ENCODE measurements at places on chromosomes 2 and 18.
A peak's percentile ranks its signal among the peaks of the same experiment; 100 is the strongest.

DNA sequence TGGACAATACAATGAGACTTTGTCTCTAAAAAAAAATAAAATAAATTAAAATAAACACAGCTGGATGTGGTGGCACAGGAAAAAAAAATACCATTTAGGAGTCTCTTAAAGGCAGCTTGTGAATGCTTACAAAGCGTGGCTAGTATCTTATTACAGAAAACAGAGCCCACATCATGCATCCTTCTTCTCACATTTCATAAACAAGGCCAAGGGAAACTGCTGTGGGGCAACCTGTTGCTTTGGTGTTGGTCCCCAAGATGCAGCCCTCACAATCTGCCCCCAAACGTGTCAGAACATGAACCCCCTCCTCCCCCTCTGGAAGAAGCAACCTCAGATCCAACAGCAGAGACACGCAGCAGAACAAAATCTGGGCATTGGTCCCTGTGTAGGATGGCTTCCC lies 2.6 kb downstream of the SLC14A1 start:
- no peak for DNase-seq

GRCh38 chr2:179726461-179727180 lies 134.8 kb downstream of the ZNF385B start:
- DNase-seq = no peak

DNA sequence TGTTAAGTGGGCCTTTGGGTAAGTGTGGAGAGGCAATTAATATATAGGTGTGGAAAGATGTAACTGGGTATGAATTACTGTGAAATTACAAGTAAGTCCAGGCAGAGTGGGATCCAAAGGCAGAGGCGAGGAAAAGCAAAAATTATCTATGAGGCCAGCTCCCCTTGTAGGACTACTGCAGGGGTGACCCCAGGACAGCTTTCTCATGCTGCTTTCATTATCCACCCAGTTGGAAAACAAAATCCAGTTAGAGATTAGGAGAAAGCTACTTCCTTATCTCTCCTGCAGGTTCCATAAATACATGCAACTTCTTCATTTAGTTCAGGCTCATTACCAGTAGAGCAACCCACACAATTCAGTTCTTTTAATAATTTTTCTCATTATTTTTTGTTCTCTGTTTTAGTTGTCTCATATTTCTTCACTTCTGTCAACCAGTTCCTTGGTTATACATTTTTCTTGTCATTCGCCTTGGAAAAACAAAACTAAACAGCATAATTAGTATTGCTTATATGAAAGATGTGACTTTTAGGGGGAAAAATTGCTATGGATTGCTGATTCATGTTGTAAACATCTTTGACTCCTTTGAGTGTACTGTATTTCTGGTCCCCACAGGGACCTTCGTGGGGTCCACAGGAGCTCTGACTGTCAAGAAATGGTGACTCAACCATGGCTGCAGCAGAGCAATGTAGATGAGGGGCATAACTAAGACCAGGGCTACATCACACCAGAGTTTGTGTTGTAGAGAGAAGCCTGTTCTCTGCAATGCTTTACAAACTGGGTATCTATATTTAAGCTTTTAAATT lies 110.4 kb upstream of the PARD3B start:
- DNase-seq = no peak

GRCh38 chr2:143823296-143823695 lies 694.1 kb downstream of the ARHGAP15 start:
- DNase-seq = no peak

- no peak for DNase-seq
Measured at GRCh38 chr18:14908541-14908940, 160.6 kb downstream of the ANKRD30B start.

DNA sequence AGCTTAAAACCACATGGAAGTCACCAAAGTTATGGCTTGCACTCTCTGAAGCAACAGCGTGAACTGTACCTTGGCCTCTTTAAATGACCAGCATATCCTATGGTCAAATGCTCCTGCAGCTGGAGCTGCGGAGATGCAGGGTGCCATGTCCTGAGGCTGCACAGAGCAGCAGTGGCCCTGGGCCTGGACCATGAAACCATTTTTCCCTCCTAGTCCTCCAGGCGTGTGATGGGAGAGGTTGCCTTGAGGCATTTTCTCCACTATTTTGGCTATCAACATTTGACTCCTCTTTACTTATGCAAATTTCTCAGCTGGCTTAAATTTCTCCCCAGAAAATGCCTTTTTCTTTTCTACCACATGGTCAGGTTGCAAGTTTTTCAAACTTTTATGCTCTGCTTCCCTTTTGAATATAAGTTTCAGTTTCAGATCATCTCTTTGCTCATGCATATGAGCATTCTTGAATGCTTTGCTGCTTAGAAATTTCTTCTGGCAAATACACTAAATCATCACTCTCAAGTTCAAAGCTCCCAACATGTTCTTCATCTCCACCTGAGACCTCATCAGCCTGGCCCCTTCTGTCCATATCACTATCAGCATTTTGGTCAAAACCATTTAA lies 82.9 kb upstream of the TMEFF2 start:
- no peak for DNase-seq

DNA sequence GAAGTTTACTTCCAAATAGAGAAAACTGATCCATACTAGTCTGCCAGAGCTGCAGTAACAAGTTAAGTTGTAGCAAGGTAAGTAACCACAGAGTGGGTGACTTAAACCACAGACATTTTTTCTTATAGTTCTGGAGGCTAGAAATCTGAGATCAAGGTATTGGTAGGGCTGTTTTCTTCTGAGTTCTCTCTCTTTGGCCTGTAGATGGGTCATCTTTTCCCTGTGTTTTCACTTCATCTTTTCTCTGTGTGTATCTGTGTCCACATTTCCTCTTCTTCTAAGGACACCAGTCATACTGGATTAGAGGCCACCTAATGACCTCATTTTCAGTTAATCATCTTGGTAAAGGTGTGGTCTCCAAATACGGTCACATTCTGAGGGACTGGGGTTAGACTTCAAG lies 142.9 kb upstream of the MEX3C start:
- DNase-seq = no peak

GRCh38 chr2:220628252-220628651 lies 943.9 kb downstream of the EPHA4 start:
- DNase-seq = no peak

DNA sequence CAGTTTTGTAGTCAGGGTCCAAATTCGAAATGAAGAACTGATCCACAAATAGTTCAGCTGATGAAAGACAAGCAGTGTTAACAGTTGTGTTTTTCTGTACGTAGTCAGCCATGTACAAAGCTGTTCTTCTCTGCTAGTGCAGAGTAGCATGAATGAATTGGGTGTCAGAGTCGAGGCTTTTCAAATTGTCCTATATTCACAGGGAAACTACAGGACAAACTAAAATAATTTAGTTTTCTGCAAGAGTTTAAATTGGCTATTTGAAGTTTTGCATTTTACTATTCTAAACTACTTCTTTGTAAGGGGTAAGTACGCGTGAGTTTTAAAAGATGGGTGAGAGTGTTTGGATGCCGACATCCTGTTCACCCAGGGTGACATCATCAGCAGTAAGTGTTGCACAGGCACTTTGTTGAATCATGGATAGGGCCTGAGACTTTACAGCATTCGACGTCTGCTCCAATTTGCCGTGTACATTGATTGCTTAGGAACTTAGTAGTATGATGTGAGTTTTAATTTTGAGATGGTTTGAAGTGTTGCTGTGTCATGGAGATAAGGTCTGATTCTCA lies 147.2 kb upstream of the NFATC1 start:
- DNase-seq = no peak

- DNase-seq = no peak
Measured at GRCh38 chr2:233450864-233451575, 96.7 kb downstream of the DGKD start.

- no peak for DNase-seq
Measured at GRCh38 chr2:2041256-2041824, 289.7 kb downstream of the MYT1L start.

DNA sequence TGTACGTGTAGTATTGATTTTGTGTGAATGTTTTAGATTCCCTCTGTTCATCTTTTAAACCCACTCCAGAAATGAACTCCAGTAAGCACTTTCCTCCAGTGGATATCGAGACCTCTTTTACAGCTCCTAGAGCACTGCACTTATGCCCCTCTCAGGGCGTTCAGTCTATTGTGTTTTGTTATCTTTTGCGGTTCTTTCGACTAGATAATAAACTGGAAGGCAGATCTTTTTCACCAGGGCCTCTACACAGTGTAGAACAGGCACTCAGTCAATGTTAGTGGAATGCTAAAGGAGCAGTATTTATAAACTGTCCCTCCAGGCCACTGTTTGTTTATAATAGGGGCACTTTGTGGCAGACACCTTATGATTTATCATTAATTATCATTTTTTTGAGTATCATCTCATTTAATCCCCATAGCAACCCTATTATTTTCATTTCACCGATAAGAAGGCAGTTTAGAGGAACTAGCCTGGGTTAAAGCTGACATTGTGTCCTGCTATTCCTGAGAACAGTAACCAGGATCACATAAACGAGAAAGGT lies 742 bp upstream of the SOS1 start:
- no peak for DNase-seq

GRCh38 chr2:137493261-137493660 lies 471.0 kb upstream of the HNMT start:
- DNase-seq = no peak

GRCh38 chr2:98775146-98775986 lies 44.4 kb upstream of the MGAT4A start:
- DNase-seq = no peak

DNA sequence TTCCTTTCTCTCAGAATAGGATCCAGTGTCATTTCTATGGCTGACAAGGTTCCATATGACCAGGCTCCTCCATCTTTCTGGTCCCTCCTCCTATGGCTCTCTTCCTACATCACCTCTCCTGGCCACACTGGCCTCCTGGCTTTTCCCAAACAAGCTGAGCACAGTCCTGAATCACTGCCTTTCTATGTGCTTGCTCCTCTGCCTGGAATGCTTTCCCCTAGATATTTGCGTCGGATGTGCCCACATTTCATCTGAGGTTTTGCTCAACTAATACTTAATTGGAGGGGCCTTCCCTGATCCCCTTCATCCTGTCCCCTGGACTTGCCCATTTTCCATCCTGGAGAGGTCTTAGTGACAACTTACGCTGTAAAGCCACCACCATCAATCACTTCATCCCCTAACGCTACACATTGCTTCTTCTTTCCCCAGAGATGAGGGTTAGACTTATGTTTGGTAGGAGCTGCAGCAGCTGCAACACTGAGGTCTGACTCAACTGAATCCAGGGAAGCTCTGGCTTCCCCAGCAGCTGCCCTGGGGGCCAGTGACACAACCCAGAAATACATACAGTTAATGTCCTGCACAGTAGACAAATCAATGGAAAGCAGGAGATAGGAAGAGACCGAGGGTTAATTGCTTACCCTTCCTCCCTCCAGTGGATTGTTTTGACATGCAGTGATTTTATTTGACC lies 42.9 kb downstream of the QPCT start:
- no peak for DNase-seq

DNA sequence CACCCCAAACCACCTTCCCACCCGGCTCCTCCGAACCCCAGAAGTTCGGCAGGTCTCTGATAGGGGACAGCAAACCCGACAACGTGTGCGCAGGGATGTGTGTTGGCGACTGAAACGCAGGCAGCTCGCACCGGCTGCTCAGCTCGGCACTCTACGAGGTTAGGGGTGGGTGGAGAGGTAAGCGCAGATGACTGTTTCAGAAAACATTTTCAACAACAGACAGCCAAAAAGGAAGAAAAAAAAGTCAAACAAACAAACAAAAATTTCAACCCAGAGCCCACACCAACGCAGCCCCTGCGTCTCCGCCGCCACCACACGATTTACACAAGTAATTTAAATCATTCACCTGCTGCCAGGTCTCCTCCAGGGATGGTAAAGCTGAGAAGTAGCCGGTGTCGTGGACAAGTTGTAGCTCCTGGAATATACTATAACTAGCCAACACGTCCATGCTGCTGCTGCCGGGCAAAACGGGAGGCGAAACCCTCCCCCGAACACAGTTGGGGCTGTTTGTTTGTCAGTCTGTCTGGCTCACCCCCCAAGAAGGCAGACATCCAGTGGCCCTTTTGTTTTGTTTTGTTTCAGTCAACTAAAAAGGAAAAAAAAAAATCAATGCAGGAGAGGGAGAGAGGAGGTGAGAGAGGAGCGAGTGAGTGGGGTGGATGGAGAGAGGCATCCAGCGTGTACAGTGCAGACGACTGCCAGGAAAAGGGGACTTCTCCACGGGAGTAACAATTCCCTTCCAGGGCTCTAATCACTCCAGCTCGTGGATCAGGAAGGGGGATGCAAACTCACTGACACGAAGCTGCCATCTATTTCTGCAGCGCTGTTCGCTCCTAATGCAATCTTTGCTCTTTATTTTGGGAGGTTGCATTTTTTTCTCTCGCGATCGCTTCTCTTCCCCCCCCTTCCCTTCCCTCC lies at the start of gene KLF7:
Gene KLF7 (minus strand): TSS at position 828 of the 918 bp plus-strand sequence. CDS start 380 bp downstream, at position 448.
- peak; percentile 35 for DNase-seq

GRCh38 chr18:55485666-55486065 lies 102.3 kb downstream of the TCF4 start:
- DNase-seq = no peak

- no peak for DNase-seq
Measured at GRCh38 chr18:3256693-3257626, 5.0 kb upstream of the MYL12B start.

DNA sequence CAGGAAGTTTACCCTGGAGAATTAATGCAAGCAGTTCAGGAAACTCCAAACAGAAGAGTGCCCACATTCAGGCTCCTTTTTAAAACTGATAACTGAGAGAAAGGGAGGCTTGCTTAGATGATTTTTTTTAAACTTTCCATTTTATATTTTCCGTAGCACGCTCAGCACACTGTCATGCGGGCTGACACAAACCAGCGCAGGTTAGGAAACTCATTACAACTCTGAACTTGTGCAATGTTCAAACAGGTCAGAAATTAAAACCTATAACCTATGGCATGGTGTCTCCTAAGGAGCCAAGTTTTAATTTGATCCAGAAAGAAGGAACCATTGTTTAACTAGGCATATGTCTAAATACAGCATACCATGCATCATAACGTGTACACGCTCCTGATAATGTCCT lies 117.7 kb upstream of the SMIM21 start:
- DNase-seq = no peak

DNA sequence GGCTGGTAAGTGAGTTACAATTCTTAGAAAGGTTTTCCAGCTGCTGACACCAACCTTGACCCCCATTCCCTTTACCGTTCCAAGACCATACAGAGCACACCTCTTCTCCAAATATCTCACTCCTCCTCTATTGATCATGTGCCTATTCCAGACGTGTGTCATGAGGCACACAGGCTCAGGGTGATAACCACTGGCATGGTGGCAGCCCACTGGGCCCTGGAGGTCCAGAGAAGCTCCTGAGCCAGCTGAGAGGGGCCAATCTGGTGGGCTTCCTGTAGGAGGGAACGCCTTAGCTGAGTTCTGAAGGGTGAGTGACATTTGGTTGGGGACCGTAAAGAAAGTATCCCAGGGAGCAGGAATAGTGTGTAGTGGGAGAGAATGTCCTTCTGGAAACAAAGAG lies 28.3 kb downstream of the ZAP70 start:
- no peak for DNase-seq
